ENCODE measurements at places on chromosomes 12 and 14. TPM values are rescaled to one million over a fixed set of nuclear protein-coding genes. Genes with fewer than 3 reads are reported as not detected.
A peak's percentile ranks its signal among the peaks of the same experiment; 100 is the strongest.

DNA sequence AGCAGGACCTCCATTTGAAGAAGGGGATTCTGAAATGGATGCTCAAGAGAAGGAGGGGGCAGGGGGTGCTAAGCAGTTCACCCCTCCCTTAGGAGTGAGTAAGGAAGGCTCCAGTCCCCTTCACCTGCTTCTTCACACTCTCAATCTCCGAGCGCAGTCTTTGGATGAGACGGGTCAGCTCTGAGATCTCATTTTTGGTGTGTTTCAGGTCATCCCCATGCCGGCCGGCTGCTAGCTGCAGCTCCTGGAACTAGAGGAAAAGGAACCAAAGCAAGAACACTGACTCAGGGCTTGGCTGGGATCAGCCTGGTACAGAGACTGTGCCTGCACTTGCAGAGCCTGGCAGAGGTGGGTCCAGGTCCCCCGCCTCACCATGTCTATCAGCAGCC is 7.3 kb downstream of the KRT73 start:
- DNase-seq, result peak; percentile 47

GRCh38 chr12:24948420-24948756 is 513 bp downstream of the BCAT1 start:
- DNase-seq, result no peak

DNA sequence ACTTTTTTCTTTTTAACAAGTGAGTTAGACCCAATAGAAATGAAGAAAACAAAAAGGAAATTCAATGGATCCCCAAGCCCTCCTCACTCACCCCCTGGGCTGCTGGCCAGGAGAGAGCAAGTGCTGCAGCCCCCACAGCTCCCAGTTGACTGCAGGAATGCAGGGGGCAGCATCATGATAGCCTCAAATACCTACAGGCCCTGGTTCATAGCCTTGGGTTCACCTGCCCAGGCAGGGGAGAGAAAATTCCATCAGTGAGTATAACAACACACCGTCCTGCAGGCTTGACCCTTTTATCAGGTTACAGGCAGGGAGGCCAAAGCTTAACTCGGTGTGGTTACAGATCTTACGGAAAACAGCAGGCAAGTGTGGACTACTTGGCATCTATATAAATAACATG is 76.3 kb downstream of the PHLDA1 start:
- DNase-seq, result no peak

- no peak for DNase-seq
Observed at GRCh38 chr14:70827752-70828151, 18.4 kb upstream of the MAP3K9 start.

DNA sequence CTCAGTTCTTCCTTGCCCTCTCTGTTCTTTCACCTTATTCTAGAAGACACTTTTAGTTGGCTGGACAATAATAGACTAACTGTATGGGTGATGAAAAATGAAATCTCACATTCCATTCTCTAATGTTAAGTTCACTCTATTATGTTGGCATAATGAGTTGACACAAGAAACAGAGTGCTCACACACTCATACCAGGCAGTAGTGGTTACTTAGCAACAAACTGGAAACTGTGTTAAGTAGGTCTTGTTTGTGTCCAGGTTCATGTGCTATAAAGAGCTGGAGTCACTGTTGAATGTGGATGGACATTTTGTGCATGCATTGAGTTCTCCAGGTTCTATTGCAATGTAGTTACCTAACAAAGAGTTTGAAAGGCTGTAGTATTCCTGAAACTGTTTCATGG is 16.9 kb upstream of the PPP4R4 start:
- DNase-seq, result no peak

GRCh38 chr12:89575374-89575773 is 49.5 kb upstream of the POC1B start:
- no peak for DNase-seq

DNA sequence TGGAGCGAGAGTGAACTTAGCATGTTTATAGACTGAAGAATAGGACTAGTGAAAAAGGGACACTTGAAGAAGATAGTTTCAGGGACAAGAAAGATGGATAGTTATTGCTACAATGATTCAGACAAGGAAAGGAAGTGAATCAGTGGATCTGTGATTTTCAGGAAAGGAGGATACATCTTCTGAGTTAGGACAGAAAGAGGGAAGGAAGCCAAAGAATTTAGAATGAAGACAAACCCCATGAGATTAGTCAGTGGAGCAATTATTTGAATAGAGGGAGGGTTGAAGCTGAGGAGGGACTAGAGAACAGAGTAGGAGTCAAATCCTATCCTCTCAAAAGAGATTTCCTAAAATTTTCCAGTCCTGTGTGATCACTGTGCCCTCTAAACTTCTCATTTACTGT is 282.7 kb downstream of the AKAP6 start:
- no peak for DNase-seq

DNA sequence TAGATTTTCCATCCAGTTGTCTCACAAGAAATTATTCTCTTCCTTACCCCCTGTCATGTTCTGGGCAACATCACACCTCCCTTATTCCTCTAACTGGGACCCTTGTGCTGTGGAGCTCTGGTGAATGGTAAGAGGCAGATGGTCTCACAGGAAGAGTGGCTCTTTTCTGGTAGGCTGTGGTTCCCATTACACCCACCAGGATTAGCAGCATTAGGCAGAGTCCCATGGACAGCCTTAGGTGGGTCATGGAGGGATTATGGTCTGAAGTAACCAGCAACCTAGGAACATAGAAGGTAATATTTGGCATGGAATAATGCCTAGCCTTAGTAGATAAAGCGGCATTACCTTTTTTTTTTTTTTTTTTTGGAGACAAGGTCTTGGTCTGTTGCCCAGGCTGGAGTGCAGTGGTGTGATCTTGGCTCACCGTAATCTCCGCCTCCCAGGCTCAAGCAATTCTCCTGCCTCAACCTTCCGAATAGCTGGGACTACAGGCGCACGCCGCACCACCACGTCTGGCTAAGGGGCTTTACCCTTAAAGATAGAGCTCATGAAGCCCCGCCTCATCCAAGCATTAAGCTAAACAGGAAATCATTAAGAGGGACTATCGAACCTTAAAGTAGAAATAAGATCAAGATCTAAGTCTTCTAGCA is 4.0 kb downstream of the C14orf119 start:
- DNase-seq, result no peak

DNA sequence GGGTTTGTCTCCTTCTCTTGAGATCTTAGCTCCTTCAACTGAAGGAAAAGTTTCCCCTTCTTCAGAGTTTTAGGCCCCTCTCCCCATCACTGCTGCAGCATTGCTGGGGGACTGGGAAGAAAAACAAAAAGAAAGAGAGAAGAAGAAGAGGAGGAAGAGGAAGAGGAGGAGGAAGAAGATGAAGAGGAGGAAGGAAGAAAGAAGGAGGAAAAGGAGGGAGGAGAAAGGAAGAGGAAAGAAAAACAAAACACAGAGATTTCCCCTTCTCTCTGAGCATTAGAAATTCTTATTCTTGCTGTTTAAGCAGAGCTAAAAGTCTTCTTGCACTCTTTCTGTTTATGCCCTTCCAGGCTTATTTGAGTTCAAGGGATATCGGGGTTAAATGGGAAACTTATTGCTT is 219.8 kb upstream of the AMIGO2 start:
- DNase-seq, result no peak

- DNase-seq, result no peak
Observed at GRCh38 chr14:85483037-85483436, 46.9 kb upstream of the FLRT2 start.

DNA sequence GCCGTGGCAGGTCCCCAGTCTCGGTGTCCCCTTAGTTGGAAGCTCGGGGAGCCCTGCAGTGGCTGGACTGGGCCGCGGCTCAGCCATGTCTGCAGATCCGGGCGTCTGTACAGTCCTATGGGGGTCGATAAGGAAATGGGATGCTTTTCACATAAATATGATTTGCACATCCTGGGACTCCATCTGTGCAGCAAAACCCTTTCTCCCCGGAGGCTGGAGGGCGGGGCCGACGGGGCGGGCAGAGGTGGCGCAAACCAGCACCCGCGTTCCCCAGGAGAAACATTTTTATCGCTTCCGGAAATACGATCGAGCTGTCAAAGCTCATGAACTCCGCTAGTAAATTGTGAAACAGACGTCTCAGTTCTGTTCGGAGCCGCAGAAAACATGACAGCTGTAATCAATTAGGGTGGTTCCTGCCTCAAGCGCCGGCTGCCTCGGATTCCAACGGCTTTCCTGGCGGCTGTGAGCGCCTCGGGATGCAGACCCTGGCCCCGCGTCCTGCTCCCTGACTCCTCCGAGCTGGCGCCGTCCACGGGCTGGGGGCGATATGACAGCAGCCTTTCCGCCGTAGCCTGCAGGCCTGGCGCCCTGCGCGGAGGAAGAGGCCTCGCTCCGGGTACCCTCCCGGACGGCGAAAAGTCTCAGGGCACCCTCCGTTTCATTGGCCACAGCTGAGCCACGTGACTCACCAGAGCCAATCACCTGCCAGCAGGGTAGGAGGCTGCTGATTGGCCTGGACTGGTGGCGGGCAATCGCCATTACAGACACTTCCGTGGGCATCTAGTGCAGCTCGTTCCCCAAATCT is 23.0 kb downstream of the DIO3 start:
- no peak for DNase-seq

- DNase-seq, result peak; percentile 94
Observed at GRCh38 chr12:38906482-38907200, 1.2 kb upstream of the CPNE8 start.

- DNase-seq, result no peak
Observed at GRCh38 chr12:69406217-69406616, 46.7 kb downstream of the YEATS4 start.

GRCh38 chr12:14699923-14700322 is 3.5 kb upstream of the GUCY2C start:
- no peak for DNase-seq

- DNase-seq, result no peak
Observed at GRCh38 chr12:49622501-49623141, 740 bp upstream of the PRPF40B start.

GRCh38 chr14:95490727-95491451 is 25.6 kb downstream of the SYNE3 start:
- no peak for DNase-seq

- peak; percentile 86 for DNase-seq
Observed at GRCh38 chr14:55440385-55440784, at the start of gene TBPL2. TSS of gene TBPL2 (minus strand) at chr14:55440616. CDS start at chr14:55440449, 167 bp downstream.

- no peak for DNase-seq
Observed at GRCh38 chr14:27134200-27134599, 536.4 kb upstream of the NOVA1 start.

GRCh38 chr14:58082011-58082410 is 70.0 kb downstream of the ARMH4 start:
- DNase-seq, result no peak

DNA sequence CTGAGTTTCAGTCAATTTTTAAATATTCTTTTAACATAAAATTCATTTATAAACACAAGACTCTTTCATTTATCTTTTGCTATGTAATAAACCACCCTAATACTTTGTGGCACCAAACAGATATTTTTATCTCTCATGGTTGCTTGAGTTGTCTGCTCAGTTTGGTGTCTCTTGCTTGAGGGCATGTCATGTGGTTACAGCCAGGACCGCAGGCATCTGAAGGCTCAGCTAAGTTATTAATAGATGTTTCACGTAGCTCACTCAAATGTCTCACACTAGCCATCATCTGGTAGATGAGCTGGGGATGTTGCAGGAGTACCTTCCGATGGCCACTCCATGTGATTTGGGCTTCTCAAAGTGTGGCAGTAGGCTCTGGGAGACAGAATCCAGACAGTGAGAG is 597.8 kb downstream of the ETNK1 start:
- DNase-seq, result no peak

GRCh38 chr14:99359906-99360305 is 87.9 kb upstream of the BCL11B start:
- no peak for DNase-seq

- DNase-seq, result no peak
Observed at GRCh38 chr14:68577802-68578541, 214.9 kb downstream of the ZFP36L1 start.

DNA sequence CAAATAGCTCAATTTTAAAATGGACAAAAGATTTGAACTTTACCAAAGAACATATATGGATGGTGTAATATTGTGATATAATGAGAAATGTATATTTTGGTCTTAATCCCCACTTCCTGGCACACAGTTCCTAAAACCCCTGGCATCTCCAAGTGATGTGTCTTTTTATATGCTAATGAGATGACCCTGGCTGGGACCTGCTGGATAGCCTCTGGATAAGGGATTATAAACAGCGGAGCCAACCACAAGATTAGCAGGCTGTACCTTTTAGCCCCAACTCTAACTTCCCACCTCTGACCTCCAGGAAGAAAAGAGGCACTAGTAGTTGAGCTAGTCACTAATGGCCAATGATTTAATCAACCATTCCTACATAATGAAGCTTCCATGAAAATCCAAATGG is 130.0 kb downstream of the DPF3 start:
- peak; percentile 7 for DNase-seq

DNA sequence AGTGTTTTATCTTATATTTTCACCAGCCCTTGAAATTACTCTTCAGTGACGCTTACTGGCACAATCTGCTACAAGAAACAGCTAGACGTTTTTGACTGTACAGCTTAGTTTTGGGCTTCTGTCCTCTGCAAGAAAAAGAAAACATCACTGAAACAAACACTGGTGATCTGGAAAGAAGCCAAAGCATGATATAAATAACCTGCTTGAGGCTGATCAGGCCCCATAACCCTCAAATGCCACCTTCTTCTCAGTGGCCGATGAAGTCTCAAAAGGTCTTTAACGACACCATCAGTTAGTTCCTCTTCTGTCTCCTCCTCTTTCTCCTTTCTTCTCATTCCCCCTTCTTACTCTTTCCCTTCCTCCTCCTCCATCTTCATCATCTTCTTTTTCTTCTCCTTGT is 942.3 kb upstream of the TMEM132C start:
- DNase-seq, result no peak

- no peak for DNase-seq
Observed at GRCh38 chr14:49049711-49050110, 536.5 kb downstream of the RPS29 start.

DNA sequence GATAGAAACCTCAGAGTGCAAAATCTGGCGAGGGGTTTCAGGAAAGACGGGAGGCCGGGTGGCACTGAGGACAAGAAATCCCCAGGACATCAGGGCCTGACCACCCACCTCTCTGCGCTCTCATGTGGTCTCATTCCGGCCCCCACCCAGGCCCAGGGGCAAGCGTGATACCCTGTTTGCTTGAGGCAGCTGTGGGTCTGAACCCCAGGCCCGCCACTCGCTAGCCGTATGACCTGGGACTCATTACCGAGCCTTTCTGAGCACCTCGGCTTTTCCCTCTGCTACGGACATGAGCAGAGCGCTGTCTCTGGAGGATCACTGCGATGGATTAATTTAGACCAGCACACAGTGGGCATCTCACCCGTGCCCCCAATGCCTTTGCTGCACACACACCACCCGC is 25.5 kb upstream of the BCDIN3D start:
- DNase-seq, result no peak

- no peak for DNase-seq
Observed at GRCh38 chr12:3149515-3150307, 72.5 kb downstream of the TSPAN9 start.

NKX2-1 gene
- 0.92 TPM for total RNA-seq

CAPRIN2 gene
- 21.5 TPM for total RNA-seq

PGF gene
- 16.7 TPM for total RNA-seq

SALL2 gene
- 19.6 TPM for total RNA-seq

GUCY2C gene
- not detected for total RNA-seq

TCL1B gene
- not detected for total RNA-seq

CD163 gene
- 327 TPM for total RNA-seq

DNAL1 gene
- 13.7 TPM for total RNA-seq

SERPINA10 gene
- total RNA-seq, result not detected

CLEC7A gene
- 1.7 TPM for total RNA-seq

PSMA6 gene
- total RNA-seq, result 95.9 TPM

TMCC3 gene
- 17.0 TPM for total RNA-seq

FOS gene
- total RNA-seq, result 215 TPM

ACTR10 gene
- 75.7 TPM for total RNA-seq

LRP1 gene
- total RNA-seq, result 203 TPM

EML5 gene
- total RNA-seq, result 3.7 TPM
